NCI-H1694 treated with DMSO at 0.1 percent for 48 hours (cell line): ENCODE measurements at places on chromosomes 1 and 21.

DNA sequence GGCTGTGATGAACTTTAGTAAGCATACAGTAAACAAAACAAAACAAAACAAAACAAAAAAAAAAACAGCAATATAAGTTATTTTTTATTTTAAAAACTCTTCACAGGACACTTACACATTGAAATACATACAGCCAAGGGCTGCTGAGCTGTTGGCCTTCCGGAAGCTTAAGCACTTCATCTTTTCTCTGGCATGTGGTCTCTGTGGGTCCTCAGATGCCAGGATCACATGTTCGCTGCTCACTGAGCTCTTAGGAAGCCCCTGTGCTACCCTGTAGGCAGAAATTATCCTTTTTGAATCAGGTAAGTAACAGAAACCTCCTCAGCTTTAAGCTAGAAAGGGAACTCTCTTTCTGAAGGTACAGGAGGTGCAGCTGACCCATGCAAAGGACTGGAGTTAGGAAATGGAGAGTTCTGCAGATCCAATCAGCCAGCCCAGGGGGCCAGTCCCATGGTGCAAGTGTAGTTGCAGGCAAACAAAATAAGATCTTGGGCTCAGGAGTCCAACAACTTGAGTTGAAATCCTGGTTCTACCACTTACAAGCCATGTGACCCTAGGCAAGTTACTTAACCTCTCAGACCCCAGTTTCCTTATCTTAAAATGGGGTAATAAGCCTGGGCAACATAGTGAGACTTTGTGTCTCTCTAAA lies 22.4 kb upstream of the MED18 start:
- DNase-seq: no peak

GRCh38 chr1:167687919-167688519 lies 33.8 kb upstream of the MPZL1 start:
- DNase-seq: peak; percentile 84

DNA sequence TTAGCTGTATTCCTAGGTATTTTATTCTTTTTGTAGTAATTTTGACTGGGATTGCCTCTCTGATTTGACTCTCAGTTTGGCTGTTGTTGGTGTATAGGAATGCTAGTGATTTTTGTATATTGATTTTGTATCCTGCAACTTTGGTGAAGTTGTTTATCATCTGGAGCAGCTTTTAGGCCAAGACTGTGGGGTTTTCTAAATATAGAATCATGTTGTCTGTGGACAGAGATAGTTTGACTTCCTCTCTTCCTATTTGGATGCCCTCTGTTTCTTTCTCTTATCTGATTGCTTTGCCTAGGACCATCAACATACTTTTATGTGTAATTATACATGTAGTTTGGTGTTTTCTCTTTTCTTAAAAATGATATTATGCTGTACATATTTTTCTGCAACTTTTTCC lies 27.2 kb downstream of the CD46 start:
- no peak for DNase-seq

GRCh38 chr1:8217011-8217711 lies 100.8 kb upstream of the SLC45A1 start:
- DNase-seq: no peak

DNA sequence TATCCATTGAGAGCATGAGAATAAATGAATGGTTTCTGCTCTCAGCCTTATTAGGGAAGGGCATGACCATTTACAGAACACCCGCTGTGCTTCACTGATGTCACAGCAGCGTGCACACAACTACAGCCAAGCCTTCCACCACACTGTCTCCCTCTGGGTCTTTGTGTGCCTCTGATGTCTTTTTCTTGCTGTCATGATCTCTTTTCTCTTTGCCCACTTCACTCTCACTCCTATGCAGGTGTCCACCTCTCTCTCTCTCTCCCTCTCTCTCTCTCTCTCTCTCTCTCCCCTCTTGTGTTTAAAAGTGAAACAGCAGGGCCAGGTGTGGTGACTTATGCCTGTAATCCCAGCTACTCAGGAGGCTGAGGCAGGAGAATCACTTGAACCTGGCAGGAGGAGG lies 232.5 kb upstream of the JUN start:
- no peak for DNase-seq

GRCh38 chr1:199857108-199857507 lies 170.4 kb upstream of the NR5A2 start:
- DNase-seq: no peak

- no peak for DNase-seq
These were observed at the start of the genes PLA2G2C and UBXN10 for GRCh38 chr1:20185834-20186782. Gene PLA2G2C, minus strand, starts transcription at chr1:20186518. Its CDS starts 9,155 bp downstream, at chr1:20177363. Gene UBXN10, plus strand, starts transcription at chr1:20186096. Its CDS starts 4,466 bp downstream, at chr1:20190562.

DNA sequence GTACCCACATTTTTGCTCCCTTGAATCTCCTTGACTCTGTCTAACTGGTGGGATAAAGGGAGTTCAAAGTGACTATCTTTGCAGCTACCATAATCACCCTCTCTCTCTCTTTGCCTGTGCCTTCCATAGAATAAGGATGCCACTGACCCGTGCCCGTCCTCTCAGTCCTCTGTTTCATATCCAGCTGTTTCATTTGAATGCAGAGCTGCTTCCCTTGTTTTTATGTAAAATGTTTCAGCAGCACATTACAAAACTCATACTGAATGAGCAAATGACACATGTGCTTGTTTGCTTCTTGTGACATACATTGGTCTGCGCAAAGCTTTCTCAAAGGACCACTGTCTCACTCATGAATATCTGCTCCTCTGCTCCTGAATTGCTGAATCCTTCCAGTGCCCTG lies 38.4 kb downstream of the CDC42 start:
- no peak for DNase-seq

- DNase-seq: no peak
These were observed 64.1 kb downstream of the BACE2 start for GRCh38 chr21:41232013-41232412.

- no peak for DNase-seq
These were observed 169.1 kb downstream of the TRIM33 start for GRCh38 chr1:114341856-114342255.

- DNase-seq: no peak
These were observed 102.5 kb downstream of the EBNA1BP2 start for GRCh38 chr1:43069461-43070050.

DNA sequence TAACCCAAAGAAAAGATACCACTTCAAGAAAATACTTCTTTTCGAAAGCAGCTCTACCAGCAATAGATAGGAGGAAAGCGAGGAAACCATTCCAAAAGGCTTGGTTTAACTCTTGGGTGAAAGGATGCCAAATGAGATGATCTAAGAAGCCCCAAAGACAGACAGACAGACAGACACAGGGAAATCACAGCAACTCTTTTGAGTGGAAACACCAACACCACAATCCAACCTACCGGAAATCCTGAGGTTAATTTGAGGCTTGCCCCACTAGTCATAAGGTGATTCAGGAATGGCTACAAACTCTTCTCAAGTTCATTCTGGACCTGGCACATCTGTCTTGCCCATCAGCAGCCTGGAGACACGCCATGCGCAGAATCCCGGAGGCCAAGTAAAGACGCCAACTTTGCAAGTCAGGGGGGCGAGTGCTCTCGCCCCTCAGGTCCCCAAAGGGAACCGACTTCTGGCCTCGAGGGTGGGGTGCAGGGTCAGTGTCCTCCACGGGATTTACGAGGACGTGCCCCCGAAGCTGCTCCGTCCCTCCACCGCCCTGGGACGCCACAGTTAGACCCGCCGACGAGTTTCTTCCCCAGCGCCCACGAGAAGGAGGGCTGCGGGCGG lies 778 bp downstream of the EVI5 start:
- no peak for DNase-seq

DNA sequence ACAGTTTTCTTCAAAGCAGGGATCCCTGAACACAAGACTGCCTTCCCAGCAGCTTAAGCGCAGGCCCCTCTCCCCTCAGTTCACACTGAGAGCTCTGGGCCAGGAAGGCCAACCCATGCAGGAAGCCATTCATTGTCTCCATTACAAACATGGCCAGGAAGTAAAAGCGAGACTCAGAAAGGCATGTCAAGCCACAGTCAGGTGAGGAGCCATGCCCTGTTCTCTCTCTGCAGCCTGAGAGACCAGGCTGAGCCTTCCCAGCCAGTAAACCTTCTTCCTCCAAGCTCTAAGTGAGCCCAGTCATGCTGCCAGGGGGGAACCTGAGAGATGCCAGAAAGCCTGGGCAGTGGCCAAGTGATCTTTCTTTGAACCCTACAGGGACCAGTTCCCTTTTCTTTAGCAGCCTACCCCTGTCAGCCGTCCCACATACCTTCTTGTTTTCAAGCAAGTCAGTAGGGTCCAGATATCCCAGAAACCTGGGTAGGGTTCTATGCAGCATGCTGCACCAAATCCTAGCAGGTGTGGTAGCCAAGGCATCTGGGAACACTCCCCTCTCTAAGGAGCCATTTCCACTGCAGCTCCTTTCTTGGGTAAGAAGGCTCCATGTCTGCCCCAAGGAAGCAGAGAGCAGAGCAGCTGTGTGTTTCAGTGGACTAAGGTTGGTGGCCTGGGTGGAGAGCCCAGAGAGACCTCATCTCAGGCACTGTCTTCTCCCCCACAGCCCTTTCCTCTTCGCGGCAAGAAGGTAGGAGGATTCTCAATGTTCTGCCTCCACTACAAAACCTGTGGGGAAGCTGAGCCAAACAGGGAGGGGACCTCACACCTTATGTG lies 977 bp downstream of the TRAF3IP3 start:
- no peak for DNase-seq

- DNase-seq: peak; percentile 65
These were observed 130.0 kb upstream of the KCNJ15 start for GRCh38 chr21:38126666-38127303.

- DNase-seq: no peak
These were observed 95.2 kb downstream of the ZP4 start for GRCh38 chr1:237795558-237795957.

- peak; percentile 27 for DNase-seq
These were observed 137.7 kb downstream of the COL11A1 start for GRCh38 chr1:102970496-102971078.

GRCh38 chr1:10160907-10161490 lies 49.4 kb upstream of the KIF1B start:
- no peak for DNase-seq

DNA sequence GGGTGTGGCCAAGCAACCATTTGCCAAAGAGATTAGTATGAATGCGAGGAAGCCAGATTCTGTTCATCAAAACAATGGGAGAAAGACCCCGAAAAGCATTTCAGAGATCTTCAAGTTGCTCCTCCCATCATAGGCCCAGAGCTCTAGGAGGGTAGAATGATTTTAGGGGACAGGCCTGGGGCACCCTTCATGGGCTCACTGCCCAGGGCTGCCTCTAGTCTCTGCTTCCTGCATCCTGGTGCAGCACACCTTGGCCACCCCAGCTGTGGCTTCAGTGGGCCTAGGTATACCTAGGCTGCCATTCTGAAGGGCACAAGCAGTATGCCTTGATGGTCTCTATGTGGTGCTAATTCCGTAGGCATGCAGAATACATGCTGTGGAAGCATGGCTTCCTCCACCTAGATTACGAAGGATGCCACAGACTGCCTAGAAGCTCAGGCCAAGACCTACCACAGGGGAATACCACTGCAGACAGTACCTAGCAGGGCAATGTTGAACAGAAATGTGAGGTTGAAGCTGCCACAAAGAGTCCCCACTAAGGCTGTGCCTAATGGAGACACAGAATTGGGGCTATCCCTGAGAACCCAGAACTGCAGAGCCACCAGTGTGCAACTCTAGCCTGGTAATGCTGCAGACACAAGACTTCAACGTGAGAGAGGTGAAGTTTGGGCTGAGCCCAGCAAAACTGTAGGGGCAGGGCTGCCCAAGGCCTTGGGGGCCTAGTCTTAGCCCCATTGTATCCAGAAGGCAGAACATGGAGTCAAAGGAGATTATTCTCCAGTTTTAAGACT lies 158.8 kb downstream of the CLIC6 start:
- no peak for DNase-seq

DNA sequence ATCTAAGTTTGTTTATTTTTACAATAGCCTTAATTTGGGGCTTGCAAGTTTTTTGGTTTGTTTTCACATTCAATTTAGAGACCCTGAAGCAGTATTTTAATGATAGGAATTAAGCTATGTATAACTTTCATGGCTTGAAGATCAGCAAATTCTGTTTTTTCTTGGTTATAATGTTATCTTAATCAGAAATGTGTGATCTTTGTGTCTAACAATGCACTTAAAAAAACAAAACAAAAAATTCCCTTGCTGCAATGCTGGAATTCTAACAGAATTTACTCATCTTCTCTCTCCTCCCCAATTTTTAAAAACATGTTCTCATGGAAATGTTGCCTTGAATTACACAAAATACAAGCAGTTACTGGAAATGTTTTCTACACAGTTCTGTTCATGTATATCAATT lies 113.1 kb downstream of the OLFML2B start:
- DNase-seq: no peak

DNA sequence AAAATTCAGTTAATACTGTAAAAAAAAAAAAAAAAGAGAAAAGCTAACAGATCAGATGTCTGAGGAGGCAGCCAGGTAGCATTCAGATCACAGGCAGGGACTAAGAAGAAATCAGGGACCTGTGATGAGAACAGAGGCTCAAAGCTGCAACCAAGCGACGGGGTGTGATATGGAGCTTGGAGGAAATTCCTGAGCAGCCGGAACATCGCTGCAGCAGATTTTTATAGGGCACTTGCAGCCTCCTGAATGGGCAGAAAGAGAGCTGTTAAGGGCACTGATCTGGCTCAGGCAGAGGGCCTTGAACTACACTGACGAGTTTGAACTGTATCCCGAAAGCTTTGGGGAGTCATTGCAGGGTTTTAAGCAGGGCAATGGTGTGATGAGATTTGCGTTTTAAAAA lies 315.4 kb downstream of the ADGRL2 start:
- no peak for DNase-seq

DNA sequence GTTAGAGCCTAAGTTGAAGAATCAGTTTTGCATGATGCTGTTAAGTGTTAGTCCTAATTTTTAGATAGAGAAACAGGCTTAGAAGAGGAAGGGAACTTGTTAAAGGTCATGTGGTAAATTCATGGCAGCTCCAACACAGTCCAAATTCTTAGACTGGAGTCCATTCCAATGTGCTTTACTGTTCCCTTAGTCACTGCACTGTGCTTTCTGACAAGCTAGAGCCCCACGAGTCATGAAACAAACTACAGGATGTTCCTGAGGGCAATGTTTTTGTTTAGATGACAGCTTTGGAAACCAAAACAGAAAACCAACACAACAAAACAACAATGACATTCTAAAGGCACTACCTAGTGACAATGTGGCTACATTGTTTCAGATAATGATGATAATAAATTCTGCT lies 23.1 kb upstream of the RGS4 start:
- no peak for DNase-seq

GRCh38 chr1:121519042-121519755 lies 334.4 kb downstream of the SRGAP2C start:
- DNase-seq: no peak
